ENCODE measurements at places on chromosomes 11 and 22.

- no peak for DNase-seq
Measured at GRCh38 chr11:98871690-98872089, 149.1 kb upstream of the CNTN5 start.

DNA sequence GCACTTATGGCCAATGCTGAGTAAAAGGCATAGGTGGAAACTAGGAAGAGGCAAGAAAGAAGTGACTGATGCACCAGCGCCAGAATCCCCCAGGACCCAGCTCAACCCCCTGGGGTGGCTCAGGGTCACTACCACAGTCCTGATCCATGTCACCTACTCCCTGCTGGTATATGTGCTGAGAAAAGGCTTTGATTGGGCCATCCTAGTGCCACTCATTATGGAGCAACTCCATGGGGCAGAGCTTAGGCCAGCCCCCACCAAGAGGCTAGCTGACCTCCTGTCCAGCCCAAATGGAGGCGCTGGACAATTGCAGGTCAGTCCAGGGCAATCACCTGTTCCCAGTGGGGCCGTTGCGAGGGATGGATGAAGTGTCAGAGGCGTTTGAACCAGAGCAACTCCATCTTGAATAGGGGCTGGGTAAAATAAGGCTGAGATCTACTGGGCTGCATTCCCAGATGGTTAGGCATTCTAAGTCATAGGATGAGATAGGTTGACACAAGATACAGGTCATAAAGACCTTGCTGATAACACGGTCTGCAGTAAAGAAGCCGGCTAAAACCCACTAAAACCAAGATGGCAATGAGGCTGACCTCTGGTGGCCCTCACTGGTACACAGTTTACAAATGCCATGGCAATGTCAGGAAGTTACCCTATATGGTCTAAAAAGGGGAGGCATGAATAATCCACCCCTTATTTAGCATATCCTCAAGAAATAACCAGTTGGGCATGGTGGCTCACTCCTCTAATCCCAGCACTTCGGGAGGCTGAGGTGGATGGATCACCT is 20.6 kb upstream of the DAGLA start:
- no peak for DNase-seq

- DNase-seq: no peak
Measured at GRCh38 chr11:8527939-8528338, 66.1 kb downstream of the STK33 start.

DNA sequence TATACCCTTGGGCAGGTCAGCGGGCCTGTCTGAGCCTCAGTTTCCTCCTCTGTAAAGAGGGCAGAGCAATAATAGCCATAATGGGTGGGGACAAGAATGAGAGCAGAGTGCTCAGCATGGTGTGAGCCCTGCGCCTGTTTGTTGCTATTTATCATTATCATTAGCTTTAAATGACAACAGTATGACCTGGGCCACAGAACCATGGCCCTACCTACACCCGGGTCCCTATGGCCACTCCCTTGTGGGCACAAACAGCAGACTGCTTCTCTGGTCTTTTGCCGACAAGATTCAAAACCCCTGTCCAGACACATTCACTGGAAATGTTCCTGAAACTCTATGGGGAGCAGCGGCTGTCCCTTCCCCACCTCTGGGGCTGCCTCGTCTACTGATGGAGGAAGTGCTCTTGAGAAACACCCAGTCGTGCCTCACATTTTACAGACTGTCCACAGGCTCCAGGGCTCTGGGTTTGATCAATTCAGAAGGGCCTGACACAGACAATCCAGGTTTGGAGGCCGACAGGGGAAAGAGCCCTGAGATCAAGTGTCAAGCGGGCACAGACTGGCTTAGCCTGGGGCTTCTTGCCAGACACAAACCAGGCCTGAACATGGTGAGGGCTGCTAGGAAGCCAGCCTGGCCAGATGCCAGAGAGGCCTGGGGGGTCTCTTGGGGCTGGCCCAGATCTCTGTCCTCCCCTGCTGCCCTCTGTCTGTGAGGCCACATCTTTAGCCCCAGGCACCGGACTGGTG is 112.5 kb upstream of the CD82 start:
- no peak for DNase-seq

DNA sequence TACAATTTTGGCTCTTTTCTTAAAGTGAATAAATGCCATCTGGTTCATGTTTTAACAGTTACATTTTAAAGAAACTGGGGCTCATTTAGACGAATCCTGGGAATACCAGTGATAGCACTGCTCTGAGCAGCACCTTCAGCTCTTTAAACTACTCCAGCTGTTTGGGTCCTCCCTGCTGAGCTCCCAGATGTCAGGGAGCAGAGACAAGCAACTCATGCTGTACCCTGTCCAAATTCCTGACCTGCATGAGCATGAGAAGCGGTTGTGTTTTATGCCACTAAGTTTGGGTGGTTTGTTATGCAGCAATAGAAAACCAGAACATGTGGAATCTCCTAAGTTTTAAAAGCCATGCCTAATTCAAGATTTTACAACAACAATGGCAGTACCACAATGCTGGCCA is 90.0 kb downstream of the FDX1 start:
- no peak for DNase-seq

Measured in stimulated activated CD4-positive, alpha-beta T cell treated with anti-CD3 and anti-CD28 coated beads, Interleukin-12 subunit alpha, Interleukin-12 subunit beta, amount 100 ng/mL, for 24 hours (primary cell).